ENCODE measurements at places on chromosomes 16 and 17. TPM values are rescaled to one million over a fixed set of nuclear protein-coding genes. Genes with fewer than 3 reads are reported as not detected.

DNA sequence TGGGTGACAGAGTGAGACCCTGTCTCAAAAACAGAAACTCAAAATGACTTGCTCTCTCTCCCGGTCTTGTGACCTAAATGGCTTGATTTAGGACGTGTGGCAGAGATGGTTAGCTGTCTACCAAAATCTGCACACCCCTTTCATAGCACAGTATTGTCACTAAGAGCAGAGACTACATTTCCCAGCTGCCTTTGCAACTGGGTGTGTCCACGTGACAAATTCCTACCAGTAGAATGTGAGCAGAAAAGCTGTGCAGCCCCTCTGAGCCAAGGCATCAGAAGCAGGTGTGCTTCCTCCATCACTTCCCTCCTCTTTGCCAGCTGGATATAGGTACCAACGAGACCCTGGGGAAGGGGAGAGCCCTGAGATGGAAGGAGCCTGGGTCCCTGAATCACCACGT is 25.5 kb downstream of the GPR142 start:
- no peak for DNase-seq

MT3 gene
- not detected for polyA plus RNA-seq

GRCh38 chr16:86647561-86647960 is 69.2 kb downstream of the FOXL1 start:
- no peak for DNase-seq

DNA sequence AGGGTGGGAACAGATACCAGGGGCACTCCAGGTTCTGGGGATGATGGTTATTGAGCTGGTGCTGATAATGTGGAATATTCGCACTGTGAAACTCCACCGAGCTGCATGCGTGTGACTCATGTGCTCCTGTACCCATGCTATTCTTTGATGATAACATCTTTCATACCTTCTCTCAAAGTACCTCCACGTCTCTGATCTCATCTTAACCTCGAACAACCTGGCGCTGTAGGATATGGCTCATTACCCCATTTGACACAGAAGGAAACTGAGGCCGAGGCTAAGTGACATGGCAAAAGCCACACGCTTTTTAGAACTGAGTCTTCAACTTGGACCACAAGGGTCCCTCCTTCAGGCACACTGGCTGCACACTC is 30.2 kb upstream of the MRPS23 start:
- DNase-seq, result no peak

GRCh38 chr17:9211133-9211765 is 189.9 kb downstream of the NTN1 start:
- no peak for DNase-seq

DNA sequence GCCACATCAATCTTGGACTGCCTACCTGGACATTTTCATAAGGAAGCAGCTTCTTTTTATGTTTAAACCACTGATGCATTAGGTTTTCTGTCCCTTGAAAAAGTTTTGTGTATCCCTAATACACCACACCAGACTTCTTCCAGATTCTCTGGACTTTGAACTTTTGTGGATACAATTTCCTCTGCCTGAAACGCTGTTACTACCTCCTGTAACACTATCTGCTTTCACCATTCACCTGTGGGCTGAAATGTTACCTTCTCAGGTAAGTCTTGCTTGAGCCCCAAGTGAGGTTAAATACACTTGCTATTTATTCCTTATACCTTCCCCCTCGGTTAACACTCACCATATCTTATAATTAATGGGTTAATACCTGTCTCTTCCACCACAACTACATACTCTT is 2.7 kb downstream of the ZZEF1 start:
- DNase-seq, result no peak

GRCh38 chr17:59884861-59885260 is 7.9 kb downstream of the TUBD1 start:
- DNase-seq, result no peak

DNA sequence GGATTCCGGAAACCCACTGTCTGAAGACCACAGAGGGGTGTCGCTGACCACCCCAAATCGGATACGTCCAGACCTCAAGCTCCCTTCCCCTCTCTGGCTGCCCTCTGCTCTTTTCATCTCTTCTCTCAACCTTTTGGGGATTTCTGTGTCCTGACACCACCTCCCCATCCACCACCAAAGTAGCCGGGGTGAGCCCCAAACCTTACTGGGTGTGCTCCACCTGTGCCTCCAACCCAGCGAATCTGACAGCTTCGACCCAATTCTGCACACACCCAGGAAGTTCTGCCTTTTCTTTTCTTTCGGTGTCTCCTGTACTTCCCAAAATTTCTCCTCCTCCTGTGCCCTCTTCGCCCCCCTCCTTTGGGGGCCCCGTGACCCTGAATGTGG is 534 bp downstream of the KCTD11 start:
- DNase-seq, result no peak

DNA sequence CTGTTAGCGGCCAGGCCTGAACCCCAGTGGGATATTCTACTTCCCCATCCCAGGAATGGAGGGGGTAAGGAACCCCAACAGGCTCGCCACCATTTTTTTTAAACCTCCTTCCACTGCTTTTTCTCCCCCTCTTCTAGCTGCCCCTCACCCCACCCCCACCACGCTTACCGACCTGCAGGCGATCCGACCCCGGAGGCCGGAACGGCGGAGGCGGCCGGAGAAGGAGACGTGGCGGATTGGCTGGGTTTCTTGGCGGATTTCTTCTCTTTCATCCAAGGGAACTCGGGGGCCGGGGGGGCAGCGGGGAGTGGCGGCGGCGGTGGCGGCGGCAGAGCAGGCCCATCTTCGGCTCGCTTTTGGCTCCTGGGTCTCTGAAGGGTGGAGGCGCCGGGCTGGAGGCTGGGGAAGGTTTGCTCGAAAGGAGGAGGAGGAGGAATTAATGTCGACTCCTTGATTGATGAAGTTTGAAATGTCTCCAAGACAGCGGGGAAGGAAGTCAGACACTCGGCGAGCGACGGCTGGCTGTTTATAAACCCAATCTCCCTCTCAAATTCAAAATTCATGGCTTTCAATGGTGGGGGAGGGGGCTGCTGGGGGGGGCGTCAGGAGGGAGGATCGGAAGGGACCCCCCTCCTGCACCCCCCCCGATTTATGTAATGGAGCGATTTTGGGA is 424 bp downstream of the HOXB2 start:
- no peak for DNase-seq

- DNase-seq, result no peak
These were observed 42.1 kb downstream of the MPRIP start for GRCh38 chr17:17084317-17084835.

All from BJ (cell line).